Nucleus accumbens (tissue), 56 donors: ENCODE measurements at places on chromosomes 2 and 18.

- DNase-seq: no peak
Observed at GRCh38 chr2:9656270-9656766, 25.5 kb upstream of the YWHAQ start.

DNA sequence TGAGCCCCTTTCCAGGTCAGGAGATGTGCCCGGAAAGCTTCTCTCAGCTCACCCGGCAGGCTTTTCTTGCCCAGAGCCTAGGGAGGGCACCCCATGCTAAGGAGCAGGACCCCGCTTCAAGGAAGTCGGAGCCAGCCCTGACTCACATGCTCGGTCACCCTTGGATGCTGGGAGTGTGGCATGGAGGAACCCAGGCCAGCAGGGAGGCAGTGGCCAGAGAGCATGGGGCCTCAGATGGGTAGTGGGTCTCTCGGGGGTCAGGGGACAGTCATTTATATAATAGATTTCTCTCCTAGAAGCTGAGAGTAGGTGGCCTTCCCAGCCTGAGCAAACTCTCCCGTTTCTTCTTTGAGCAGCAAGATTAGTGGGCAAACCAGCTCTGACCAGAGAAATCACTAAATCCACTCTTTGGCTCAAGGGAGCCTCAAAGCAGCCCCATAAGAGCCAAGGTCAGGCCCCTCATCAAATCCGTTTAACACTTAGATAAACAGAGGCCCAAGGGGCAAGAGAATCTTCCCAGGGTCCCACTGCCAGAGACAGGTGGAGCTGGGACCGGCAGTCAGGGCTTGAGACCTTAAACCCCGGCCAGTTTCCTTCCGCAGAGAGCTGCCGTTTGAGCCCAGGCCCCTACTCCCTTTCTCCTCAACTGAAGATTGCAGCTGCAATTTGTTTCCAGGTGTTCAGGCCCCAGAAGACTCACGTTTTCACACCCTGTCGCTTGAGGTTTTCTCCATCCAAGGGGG, 113.1 kb downstream of the CYP26B1 start:
- DNase-seq: no peak

DNA sequence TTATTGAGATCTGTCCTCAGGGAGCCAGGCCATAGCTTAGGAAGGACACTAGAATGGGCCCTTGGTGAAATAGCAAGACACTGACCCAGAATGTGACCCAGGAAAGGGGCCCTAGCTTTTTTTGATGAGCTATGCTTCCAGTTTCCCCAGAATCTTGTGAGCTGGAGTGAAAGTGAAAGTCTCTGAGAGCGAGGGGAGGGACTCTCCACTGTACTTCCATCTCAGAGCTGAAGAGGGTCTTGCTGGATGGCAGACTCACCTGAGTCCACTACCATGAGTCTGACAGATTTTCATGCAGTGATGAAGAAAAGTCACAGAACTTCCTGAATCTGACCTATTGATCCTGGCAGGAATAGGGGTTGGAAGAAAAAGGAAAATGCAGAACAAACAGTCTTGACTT, 3.1 kb downstream of the ARHGAP25 start:
- DNase-seq: no peak

- no peak for DNase-seq
Observed at GRCh38 chr18:37967261-37967660, 401.7 kb upstream of the CELF4 start.

DNA sequence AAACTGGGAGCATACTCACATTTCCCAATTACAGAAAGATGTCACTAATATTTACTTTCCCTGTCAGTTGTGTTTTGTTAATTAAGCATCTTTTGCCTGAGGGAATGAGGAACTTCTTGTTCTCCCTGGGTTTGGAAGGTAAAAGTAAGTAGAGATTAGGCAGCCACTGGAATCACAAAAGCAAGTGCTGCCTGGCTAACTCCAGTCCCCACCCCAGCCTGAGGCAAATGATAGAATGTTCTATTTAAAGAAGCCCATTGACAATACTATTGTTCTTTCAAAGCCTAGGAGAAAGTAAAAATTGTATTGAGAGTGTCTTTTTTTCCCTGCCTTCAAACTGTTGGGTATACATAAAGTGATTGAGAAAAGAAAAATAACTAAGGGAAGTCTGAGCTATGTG, 93.8 kb downstream of the MBD2 start:
- no peak for DNase-seq

DNA sequence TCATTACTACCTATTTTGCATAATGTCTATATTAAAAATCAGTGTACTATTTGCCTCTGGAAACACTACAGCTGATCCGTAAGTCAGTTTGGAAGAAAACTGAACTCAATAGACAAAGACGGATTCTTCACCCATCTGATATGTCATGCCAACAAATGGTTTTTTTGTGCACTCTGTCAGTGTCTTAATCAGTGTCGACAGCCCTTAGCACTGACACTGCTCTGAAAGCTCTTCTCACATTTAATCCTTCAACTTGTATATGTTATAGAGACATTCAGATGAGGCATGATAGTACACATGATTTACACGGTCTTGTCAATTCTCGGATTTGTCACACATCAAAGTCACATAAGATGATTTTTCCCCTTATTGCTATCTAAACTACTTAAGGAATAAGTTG, 347.5 kb upstream of the GALNT5 start:
- DNase-seq: no peak

GRCh38 chr2:152441961-152442360, 107.0 kb downstream of the FMNL2 start:
- no peak for DNase-seq

DNA sequence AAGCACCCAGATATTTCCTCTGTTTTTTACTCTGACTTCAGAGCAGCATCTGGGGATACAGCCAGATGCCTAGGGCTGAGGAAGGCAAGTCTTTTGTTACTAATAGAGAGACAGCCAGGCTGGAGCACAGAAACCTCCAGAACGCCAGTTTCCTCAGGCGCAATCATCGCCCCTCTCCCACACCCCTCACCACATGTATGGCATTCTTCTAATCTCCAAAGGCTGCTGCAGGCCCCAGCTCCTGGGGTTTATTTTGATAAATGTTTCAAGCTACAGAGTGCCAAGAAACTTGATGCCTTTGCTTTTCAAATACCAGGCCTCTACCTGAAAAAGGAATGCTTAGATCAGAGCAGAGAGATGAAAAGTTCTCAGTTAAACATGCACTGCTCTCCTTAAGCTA, 283.6 kb downstream of the RBM43 start:
- no peak for DNase-seq

DNA sequence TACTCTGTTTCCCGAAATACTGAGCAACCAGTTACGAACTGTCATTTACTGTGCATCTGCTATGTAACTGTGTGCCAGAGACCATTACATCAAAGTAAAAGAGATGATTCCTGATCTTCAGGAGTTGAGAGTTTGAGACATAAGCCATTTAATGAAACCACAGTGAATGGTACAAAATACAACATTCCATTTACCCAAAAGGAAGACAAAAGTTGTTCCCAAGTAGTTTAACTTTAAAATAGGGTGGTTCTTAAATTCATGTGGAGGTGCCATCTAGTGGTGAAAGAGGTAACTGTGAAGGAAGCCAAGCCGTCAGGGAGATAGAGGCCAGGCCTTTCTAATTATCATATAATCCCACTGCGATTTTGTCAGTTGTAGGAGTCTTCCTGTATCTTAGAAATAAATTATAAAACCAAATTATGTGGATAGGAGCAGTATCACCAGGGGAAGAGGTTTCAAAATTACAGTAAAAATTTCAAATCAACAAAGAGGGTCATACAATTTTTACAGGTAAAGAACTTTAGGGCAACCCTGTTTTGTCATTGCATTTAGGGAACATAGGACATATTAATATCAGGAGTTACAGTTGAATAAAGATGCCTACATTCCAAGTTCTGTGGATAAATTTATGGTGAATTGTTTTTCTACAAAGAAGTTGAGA, 67.7 kb downstream of the EPAS1 start:
- DNase-seq: no peak

GRCh38 chr18:8625461-8626092, 16.3 kb downstream of the RAB12 start:
- no peak for DNase-seq

GRCh38 chr2:236370847-236371409, 106.7 kb upstream of the ASB18 start:
- DNase-seq: no peak

GRCh38 chr2:88698498-88699233, 7.2 kb downstream of the RPIA start:
- no peak for DNase-seq

DNA sequence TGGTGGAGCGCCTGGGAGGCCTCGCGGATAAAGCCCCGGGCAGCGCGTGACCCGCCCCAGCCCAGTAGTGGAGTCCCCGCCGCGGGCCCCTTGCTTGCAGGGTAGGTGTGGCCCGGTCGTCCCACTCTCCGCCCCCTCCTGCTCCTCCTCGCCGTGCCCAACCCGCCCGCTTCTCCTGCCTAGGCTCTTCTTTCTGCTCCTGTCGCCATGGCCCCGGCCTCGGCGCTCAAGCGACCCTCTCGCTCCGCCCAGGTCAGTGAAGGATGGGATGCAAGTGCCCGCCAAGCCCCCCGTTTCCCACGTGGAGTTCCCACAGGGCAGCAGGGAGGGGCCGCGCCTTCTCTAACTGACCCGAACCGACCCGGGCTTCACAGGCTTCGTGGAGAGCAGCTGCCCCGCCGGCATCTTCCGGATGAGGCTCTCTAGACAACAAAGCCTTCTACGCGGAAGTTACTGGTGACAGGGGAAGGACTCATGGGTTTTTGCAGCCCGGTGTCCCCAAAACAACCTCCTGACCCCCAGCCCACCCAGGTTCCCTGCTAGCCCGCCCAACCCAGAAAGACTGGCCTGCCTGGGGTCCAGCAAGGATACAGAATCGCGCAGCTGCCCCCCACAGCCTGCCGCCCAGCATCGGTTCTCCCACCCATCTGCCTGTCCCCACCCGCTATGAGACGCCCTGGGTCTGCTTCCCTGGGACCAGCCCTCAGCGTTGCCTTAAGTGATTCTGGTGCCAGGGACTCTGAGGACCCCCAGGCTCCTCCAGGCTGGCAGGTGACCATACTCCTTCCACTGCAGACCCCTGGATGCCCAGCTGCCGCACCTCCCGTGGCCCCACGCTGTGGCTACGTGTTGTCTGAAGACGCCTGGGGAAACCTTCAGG, 32.8 kb downstream of the TTC32 start:
- no peak for DNase-seq

- DNase-seq: no peak
Observed at GRCh38 chr2:133569286-133569830, 1.1 kb upstream of the NCKAP5 start.
